Activated CD8-positive, alpha-beta memory T cell treated with anti-CD3 and anti-CD28 coated beads for 4 hours (primary cell): ENCODE measurements at places on chromosomes 3 and 15.

GRCh38 chr15:59444081-59444835, 6.3 kb downstream of the FAM81A start:
- DNase-seq, result no peak

DNA sequence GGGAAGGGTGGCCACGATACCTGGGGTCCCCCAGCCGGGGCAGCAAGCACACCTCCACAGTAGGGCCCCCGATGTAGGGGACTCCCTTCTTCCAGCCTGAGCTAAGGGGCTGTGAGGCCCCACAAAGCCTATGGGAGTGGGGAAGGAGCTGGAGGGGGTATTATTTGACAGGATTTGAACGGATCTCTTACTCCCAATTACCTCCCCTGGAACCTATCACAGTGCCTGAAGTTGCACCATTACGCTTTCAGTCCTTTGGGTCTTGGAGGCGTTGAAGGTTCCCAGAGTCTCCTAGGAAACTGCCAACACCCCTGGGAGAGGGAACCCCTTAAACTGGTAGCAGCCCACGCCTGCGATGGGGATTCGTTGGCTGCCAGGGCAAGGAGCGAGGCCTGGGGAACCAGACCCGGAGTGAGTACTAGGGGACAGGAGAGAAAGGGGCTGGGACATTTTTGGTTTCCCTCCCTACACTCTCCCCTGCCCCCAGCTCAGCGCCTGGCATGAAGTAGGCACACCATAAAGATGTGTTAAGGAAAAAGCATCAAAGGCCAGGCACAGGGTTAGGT, 409 bp upstream of the LHFPL4 start:
- DNase-seq, result no peak

DNA sequence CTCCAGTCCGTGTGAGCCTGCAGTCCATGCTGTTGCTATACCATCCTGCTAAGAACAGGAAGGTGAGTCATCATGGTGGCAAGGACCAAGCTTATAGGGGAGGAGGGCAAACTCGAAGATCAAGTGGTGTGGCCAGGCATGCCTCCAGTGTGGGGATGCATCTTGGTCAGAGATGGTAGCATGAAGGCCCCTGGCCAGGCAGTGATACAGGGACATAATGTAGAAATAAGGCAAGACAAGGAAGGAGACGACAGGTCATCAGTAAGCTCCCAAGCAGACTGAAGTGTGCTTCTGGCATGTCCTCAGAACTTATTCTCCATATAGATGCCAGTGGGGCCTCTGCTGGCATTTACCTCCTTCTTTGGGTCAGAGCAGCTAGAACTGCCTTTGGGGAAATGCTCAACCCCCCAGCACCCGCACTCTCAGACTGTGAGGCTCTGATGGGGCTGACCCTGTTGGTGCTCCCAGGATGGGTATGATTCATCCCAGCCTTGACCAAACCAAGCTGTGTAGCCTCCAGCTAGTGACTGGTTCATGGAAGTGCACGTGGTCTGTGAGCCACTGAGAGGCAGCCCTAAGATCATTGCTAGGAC, 52.5 kb upstream of the ATP2B2 start:
- DNase-seq, result no peak

GRCh38 chr15:28904541-28905315, 19.0 kb downstream of the APBA2 start:
- no peak for DNase-seq

- DNase-seq, result no peak
Measured at GRCh38 chr3:23038471-23038870, 164.7 kb upstream of the UBE2E2 start.
